ENCODE measurements at places on chromosomes 5 and 9. TPM values are rescaled to one million over a fixed set of nuclear protein-coding genes. Genes with fewer than 3 reads are reported as not detected.

DNA sequence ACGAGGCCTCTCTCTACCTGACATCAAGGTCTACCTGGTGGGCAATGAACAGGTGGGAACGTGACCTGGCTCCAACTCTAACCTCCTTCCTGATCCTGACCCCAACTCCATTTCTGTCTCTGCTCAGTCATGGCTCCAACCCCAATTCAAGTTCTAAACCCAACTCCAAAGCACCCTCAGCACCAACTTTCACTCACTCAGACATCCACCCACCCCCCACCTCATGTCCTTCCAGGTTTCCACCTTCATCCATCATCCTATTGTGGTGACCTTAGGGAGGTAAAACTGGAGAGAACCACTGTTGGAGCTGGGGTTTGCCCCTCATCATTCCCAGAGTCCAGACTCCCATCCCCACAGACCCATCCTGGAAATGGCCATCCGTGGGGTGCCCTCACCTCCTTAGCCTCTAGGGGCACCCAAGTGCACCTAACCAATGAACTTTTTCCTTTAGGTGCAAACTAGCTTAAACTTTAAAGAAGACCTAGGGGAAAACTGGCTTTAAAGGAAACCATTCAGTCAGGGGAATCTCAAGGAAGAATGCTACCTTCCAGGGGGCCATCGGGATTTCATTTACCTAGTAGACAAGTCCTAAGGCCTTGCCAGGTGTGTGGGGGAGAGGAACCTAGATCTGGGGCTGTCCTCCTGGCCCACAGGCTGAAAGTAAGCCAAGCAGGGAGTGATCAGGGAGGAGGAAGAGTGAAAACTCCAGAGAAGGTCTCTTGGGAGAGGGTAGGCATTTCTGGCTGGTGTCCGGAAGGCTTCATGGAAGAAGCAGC lies 11.3 kb downstream of the RGS14 start:
- DNase-seq = no peak

DNA sequence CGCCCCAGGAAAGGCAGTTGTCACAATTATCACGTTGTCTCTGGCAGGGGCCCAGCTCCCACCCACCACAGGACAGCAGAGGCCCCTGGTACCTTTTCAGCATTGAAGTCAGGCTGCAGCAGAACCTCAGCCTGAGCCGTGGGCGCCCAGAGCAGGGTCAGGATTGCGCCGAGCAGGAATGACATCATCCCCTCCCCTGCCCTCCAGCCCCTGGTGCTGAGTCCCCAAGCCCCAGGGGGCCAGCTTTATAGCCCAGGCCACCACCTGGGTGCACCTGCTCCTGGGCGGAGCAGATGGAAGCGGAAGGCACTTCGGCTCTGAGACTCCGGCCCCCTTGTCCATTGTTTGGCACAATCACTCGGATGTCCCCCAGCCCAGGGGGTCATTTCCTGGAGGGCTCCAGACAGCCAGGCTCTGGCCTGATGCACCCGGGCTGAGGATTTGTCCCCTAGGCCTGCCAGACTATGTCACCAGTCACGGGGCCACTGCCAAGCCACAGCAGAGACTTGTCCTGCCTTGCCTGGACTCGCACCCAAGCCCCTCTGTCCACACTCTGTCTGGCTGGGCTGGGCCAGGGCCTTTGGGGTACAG lies at the start of gene LCN15:
LCN15 (minus strand) TSS at position 218 of the 591 bp plus-strand sequence; CDS start at position 188, 30 bp downstream.
- no peak for DNase-seq

DNA sequence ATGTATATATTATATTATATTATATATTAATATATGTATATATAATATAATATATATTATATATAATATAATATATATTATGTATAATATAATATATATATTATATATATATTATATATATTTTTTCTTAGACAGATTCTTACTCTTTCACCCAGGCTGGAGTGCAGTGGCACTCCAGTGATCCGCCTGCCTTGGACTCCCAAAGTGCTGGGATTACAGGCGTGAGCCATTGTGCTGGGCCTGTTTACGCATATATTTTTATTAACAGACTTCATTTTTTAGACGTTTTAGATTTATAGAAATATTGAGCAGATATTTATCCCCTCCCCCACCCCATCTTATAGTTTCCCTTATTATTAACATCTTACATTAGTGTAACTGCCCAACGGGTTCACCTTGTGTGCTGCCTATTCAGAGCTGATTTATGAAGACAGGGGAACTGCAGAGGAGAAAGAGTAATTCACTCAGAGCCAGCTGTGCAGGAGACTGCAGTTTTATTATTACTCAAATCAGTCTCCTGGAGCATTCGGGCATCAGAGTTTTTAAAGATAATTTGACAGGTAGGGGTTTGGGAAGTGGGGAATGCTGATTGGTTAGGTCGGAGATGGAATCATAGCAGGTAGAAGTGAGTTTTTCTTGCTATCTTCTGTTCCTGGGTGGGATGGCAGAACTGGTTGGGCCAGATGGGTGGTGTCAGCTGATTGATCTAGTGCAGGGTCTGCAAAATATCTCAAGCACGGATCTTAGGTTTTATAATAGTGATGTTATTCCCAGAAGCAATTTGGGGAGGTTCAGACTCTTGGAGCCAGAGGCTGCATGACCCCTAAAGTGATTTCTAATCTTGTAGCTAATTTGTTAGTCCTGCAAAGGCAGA lies 93.4 kb downstream of the UNC13B start:
- no peak for DNase-seq

GRCh38 chr5:139574641-139575312 lies 13.6 kb downstream of the UBE2D2 start:
- no peak for DNase-seq

DNA sequence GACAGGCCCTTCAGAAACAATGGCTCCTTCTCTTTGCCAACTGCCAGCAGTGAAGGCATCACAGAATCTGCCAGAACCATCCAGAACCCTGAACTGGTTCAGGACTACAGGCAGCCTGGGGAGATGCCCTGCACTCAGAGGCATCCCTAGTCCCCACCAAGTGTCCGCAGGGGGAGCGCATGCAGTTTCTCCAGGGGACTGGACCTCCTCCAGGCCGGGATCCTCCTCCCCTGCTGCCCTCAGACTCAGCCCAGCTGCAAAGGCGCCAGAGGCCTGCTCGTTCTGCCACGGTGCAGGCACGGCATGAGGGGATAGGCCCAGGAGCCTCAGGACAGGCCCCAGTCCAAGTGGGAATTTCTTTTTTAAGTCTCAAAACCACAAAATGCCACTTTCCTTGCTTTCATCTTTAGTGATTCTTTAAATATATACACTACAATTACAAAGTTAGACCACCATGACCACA lies 72.0 kb downstream of the SEMA4D start:
- DNase-seq = no peak

GRCh38 chr5:136296846-136297245 lies 68.5 kb downstream of the TRPC7 start:
- DNase-seq = no peak

DNA sequence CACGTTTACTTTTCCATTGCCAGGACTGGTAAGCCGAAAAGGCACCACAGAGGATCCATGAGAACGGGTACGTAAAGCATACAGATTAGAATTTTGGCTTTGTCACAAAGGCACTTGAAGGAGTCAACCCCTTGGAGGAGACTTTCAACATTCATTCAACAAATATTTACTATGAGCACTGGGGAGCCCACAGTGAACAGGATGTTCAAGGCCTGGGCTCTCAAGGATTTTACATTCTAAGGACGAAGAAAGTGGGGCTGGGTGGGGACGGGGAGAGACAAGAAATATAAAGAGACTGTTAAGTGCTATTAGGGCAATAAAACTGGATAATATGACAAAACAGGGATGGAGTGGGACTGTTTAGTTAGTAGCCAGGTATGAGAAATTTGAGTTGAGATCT lies 66.0 kb downstream of the KLF4 start:
- DNase-seq = no peak

DNA sequence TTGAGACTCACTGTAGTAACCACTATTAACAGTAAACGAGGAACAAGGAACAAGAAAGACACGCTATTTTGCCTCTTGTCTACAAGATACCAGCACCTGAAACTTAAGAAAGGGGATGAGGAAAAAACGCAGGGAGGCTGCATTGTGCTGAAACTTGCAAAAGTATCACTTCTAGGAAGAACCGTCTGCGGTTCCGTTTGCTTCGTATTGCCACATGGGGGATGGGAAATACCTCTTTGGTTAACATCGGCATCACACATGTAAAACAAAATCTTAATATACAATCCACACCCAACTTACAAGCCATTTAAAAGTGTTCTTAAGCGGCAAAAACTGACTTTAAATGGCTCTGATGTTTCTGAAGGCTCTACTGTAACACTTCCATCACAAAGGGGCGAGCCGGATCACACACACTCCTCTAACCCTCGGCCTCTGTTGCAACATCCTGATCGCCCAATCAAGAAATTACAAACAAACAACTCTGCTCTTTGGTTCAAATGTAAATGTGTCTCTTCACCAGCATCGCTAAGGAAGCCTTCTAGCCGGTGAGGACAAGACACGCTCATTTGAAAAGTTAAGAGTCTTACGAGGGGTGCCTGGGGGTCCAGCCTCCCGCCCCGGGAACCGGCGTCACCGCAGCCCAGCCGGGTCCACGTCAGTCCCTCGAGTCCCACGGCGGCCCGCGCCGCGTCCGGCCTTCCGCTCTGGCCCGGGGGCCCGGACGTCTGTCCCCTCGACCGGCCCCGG lies 621 bp downstream of the SEC16A start:
- no peak for DNase-seq

DNA sequence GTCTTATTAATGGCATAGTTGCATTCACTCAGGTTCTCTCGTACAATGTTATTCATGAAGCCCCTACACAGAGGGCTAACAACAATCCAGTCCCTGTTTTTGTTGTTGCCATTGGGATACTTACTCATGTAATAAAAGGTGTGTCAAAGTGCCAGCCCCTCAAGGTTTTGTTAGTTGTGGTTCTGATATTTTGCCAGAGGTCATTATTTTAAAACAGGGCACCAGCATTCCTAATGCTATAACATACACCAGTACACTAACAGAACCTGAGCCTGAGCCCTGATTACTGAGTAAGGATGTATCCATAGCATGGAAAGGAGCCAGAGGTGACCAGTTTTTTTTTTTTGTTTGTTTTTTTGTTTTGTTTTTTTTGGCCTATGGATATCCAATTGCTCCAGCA lies 50.2 kb downstream of the SMC2 start:
- DNase-seq = no peak

DNA sequence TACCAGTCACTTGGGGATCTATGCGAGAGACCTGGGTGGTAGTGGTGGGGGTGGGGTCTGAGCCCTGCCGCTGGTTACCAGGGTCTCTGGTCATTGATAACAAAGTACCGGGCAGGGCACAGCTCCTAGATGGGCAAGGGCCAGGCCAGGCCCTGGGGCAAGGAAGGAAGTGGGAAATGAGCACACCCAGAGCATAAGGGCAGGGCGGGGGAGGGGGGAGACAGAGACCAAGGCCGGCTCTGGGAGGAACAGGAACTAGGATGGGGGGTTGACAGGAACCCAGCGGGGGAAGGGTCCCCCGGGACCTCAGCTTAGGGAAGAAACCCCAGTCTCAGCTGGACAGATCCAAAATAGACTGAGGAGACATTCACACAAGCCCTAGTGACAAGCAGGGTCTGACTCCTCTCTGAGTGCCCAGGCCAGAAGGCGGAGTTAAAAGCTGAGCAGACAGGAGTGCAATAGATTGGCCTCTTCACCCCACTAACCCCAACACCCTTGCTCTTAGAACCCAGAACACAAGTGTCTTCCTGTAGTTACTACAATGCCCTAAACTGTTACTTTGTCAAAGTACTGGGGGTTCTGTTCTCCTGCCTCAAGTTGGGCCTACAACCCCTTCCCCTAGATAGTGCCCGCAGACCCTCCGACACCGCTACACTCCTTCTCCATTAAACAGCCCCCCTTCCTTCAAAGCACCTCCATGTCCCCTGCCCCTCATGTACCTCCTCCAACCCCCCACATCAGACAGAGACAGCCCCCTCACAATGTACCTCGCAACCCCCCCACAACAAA lies 628 bp downstream of the ATOSB start:
- peak; percentile 52 for DNase-seq

SLC6A3 gene
- 1.2 TPM for total RNA-seq

SOX30 gene
- not detected for total RNA-seq

SPAAR gene
- total RNA-seq = 21.6 TPM

All from omental fat pad (tissue), 4 donors.